ENCODE measurements at places on chromosomes 5 and 9.

GRCh38 chr5:43774881-43775399 is 172.0 kb downstream of the NNT start:
- DNase-seq = no peak

DNA sequence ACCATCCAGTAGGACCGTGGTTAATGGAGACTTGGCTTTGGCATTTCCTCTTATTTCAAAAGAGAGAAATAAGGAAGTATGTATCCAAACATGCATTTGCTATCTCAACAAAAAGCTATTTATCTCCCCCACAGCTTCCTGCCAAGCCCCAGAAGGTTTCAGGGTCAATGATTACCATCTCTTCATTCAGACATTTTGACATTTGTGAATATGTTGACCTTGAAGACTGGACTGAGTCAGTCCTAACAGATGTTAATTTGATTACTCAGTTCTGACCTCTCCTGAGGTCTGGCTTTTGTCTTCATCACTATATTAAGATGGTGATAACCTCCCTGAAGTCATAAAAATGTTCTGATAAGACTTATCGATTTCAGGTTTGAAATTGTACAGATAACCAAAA is 479.4 kb downstream of the AGTPBP1 start:
- DNase-seq = no peak

- DNase-seq = peak; percentile 78
Observed at GRCh38 chr5:71830681-71831539, 111.8 kb downstream of the CARTPT start.

- no peak for DNase-seq
Observed at GRCh38 chr5:54184806-54185205, 125.6 kb downstream of the ARL15 start.

DNA sequence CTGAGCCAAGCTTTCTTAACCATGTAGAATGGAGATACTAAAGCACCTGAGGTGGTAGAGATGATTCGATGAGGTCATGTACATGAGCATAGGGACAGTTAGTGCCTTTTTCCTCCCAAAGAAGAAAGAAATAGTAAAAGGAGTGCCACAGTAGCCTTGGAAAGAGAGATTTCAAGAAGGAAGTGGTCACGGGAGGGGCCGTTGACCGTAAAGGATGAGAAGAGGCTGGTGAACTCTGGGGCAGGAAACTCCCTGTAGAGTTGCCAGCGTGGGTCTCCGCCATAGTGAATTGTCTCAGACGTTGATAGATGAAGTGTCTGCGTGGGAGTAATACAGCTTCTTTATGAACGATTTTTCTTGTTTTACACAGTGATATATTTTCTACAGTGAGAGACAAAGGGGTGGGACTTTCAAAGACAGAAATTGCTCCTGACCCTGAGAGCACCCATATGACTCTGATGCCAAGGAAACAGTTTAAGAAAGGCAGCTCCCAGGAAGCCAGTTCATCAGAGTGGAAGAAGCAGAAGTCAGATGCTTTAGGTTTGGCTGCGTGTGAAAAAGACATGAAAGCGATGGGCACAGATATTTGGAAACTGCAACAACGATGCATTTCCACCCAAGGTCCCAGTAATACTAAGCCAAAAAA is 41.3 kb downstream of the UGCG start:
- DNase-seq = no peak

- DNase-seq = no peak
Observed at GRCh38 chr5:23242891-23243290, 264.5 kb upstream of the PRDM9 start.

DNA sequence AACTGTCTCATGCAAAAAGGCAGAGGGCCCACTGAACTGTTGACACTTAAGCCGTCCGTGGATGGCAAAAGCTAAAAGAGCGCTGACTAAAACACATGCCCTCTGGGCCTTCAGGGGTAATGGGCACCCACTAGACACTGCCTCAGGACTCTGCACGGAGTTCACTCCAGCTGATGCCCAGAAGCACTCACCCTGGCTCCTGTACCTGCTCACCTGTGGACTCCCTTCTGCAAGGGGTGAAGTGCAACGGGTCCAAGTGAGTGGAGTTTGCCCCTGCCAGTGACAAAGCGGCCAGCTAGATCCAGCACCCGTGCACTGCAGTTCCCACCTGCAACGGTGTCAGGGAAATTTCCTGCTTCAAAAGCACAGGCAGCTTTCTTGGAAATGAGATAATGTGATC is 50.2 kb downstream of the SLC1A1 start:
- no peak for DNase-seq

GRCh38 chr5:23484096-23484495 is 23.3 kb upstream of the PRDM9 start:
- DNase-seq = no peak
